ENCODE measurements at places on chromosomes 16 and 17. TPM values are rescaled to one million over a fixed set of nuclear protein-coding genes. Genes with fewer than 3 reads are reported as not detected.

TRIM72 gene
- not detected for total RNA-seq

TMEM238L gene
- total RNA-seq, result not detected

CSH2 gene
- not detected for total RNA-seq

KCNH6 gene
- total RNA-seq, result not detected

GAST gene
- total RNA-seq, result not detected

NECAB2 gene
- 0.20 TPM for total RNA-seq

TNS4 gene
- not detected for total RNA-seq

CHST6 gene
- 0.20 TPM for total RNA-seq

METTL9 gene
- total RNA-seq, result 84.2 TPM

SLC43A2 gene
- 24.6 TPM for total RNA-seq

WNK4 gene
- 3.4 TPM for total RNA-seq

KRTAP3-2 gene
- total RNA-seq, result not detected

HOXB6 gene
- 0.25 TPM for total RNA-seq

CMTM2 gene
- total RNA-seq, result 1.8 TPM

GCGR gene
- total RNA-seq, result not detected

MEIOB gene
- total RNA-seq, result not detected

RCVRN gene
- total RNA-seq, result 0.22 TPM

CA7 gene
- total RNA-seq, result not detected

SLC47A1 gene
- total RNA-seq, result 25.8 TPM

THAP11 gene
- total RNA-seq, result 59.7 TPM

SULT1A3 gene
- 11.5 TPM for total RNA-seq

ALOX12B gene
- total RNA-seq, result not detected

ENPP7 gene
- total RNA-seq, result not detected

FBXO39 gene
- 1.6 TPM for total RNA-seq

PLEKHG4 gene
- 28.7 TPM for total RNA-seq

IL34 gene
- total RNA-seq, result 1.2 TPM

GDPD3 gene
- total RNA-seq, result 4.6 TPM

KRTAP4-9 gene
- not detected for total RNA-seq

ABCC12 gene
- total RNA-seq, result 0.10 TPM

NLRC3 gene
- 0.10 TPM for total RNA-seq

GALK1 gene
- total RNA-seq, result 35.1 TPM

SOST gene
- total RNA-seq, result not detected
